ENCODE measurements at places on chromosomes 2 and 18.

DNA sequence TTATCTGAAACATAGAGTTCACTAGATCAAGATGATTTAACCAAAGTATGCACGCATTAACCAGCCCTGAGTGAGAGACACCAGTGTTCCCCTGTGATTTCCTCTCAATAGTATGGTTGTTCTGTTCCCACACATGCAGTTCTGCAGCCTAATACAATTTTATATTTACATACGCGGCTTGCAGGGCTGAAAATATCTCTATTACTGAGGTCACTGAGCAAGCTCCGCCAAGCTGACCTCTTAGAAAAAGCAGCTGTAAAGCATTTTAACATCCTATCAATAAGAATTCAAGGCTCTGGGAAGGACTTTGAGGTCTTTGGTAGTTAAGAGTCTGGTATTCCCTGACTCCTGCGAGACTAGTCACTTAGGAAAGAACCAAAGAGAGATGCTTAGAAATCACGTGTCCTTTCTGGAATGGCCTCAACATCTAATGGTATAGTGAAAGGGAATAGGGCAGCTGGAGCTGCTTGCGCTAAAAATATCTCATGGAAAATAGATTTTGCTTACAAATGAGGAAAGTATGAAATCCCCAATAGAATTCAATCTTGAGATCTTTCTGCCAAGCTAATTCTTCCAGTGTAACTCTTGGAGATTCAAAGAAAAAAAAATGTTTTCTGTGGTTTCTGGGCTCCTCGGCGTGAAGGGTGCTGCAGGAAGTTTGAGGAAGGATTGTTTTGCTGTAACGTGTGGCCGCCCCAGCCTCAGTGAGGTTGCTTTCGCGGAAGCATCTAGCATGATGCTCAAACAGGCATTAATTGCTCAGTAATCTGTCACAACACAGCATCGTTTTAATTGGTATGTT is 59.2 kb downstream of the DOCK10 start:
- no peak for DNase-seq

GRCh38 chr2:64537991-64538390 is 13.9 kb downstream of the AFTPH start:
- DNase-seq, result no peak

DNA sequence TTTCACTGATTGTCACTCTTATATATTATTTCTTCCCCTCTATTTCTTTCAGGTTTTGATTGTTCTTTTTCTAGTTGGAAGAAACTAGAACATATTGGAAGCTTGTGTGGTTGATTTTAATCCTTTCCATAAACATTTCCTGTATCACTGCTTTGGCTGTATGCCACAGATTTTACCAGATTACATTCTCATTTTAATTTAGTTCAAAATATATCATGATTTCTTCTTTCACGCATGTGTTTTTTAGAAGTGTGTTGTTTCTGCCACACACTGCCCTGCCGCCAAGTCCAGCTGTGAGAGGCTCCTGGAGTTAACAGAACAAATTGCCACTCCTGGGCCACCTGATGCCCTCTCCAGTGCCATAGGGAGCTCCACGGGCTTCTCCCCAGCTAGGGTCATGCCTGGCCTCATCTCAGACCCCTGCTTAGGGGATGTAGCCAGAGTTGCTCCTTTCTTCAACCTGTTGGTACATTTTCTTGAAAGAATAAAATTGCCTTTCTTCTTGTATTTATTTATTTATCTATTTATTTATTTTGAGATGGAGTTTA is 206.2 kb upstream of the COPS8 start:
- no peak for DNase-seq

DNA sequence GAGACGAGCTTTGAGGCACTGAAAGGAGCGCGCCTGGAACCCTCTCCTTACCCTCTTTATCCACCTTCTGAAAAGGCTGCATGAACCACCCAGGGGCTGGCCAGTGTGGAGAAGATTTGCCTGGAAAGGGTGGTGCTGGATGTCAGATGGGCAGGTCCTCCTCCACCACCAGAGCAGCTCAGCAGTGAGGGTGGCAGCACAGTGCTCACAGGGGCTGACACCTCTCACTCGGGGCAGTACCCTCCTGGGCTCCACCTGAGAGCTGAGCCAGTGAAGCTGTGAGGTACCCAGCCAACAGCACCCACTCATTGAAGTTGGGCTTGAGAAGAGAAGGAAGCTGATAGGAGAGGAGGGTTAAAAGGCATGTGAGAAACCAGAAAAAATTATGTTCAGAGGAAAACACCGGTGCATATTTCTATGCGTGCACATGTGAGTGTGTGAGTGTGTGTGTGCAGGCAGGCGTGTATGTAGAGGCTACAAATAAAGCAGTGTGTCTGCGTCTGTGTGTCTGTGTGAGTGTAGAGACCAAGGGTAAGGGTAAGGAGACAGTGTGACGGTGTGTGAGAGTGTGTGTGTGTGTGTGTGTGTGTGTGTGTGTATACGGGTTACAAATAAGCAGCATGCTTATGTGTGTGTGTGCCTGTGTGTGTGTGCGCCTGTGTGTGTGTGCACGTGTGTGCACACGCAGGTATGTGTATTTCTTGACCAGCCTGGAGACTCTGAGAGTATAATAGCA is 40.7 kb downstream of the TEX44 start:
- DNase-seq, result no peak

- no peak for DNase-seq
Observed at GRCh38 chr18:70920840-70921374, 632.1 kb downstream of the SOCS6 start.

DNA sequence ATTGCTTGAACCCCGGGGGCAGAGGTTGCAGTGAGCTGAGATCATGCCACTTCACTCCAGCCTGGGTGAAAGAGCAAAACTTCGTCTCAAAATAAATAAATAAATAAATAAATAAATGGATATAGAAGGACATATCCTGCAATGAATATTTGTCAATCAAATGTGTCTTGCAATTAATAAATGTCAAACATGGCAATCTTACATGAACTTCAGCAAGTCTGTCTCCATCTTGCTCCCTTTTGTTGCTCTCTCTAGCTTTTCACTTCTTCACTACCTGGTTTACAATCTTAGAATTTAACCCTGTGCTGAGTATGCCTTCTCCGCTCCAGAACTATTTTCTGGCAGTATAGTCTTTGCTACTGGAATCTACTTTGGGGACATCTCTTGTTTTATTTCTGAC is 3.3 kb upstream of the YES1 start:
- DNase-seq, result no peak

DNA sequence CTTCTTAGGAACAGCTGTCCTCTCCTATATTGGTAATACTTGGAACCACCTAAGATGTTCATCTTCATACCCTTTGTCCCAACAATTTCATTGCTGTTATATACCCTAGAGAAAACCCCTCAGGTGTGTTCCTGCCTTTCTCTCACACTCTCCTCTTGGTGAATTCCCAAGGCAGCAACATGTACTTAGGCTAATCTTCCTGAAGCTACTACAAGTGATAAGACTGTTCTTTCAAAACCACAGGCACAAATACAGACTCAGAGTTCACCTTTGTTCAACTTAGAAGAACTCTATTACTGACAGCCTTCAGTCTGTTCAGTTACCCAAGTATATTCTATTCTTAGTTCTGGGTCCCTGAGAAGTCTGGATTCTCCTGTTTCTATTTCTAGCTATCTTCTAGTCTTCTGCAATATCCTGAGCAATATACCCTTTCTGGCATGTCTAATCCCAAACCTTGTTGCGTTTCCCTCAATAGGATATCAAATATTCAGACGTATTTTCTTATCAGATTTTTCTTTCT is 247.7 kb upstream of the STON1 start:
- no peak for DNase-seq

DNA sequence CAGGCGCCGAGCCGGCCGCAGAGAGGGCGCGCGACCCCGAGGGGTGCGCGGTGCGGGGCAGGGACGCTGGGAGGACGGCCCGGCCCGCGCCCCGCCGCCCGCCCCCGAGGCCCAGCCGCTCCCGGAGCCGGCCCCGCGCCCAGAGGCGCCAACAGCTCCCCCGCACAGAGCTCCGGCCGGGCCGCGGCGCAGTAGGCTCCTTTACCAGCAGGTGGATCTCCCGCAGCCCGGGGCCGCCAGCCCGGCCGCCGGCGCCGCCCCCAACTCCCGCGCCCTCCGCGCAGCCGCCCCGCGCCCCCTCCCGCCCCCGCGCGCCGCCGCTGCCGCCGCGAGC is 258 bp downstream of the MGAT4A start:
- DNase-seq, result peak; percentile 38

DNA sequence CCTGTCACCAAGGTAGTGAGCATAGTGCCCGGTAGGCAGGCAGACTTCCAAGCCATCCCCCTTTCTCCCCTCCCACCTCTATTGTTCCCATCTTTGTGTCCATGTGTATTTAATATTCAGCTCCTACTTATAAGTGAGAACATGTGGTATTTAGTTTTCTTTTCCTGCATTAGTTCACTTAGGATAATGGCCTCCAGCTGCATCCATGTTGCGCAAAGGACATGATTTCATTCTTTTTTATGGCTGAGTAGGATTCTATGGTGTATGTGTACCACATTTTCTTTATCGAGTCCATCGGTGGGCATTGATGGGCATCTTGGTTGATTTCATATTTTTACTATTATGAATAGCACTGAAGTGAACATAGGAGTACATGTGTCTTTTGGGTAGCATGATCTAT is 35.3 kb downstream of the MMADHC start:
- DNase-seq, result no peak

GRCh38 chr2:205731583-205731981 is 49.3 kb downstream of the NRP2 start:
- DNase-seq, result no peak

- DNase-seq, result no peak
Observed at GRCh38 chr2:144629935-144630334, 110.0 kb upstream of the ZEB2 start.

DNA sequence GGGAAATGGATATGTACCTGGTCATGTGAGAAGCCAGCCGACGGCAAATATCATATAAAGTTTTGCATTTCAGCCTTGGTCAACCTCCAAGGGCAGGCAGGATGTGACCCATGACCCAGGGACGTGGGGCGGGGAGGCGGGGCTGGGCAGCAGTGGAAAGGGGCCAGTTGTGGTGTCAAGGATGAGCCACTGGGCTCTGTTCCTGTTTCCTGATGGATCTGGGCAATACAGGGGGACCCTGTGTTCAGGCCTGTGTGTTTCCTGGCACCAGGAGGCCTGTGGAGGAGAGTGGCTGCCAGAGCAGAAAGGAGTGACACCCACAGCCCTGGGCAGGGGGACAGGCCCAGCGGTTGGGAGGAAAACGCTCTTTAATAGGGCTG is 106.9 kb downstream of the GATA6 start:
- DNase-seq, result no peak

DNA sequence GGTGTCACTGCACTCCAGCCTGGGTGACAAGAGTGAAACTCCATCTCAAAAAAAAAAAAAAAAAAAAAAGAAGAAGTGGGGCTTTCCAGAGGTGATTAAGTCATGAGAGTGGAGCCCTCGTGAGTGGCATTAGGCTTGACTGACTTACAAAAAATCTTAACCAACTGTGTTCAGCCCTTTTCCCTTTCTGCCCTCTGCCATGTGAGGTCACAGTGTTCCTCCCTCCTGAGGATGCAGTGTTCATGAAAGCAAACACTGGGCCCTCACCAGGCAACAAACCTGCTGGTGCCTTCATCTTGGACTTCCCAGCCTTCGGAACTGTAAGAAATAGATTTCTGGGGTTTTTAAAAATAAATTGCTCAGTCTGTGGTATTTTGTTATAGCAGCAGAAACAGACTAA is 37.0 kb upstream of the METTL21A start:
- DNase-seq, result no peak

GRCh38 chr2:86368161-86368824 is 30.9 kb upstream of the REEP1 start:
- DNase-seq, result no peak

DNA sequence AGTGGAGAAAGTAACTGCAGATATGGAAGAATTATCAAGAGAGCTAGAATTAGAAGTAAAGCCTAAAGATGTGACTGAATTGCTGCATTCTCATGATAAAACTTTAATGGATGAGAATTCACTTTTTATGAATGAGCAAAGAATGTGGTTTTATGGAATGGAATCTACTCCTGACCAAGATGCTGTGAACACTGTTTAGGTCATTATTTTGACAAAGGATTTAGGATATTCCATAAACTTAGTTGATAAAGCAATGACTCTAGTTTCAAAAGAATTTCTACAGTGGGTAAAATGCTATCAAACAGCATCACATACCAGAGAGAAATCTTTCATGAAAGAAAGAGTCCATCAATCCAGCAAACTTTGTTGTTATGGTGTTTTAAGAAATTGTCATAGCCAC is 1317.7 kb upstream of the ACVR2A start:
- no peak for DNase-seq

DNA sequence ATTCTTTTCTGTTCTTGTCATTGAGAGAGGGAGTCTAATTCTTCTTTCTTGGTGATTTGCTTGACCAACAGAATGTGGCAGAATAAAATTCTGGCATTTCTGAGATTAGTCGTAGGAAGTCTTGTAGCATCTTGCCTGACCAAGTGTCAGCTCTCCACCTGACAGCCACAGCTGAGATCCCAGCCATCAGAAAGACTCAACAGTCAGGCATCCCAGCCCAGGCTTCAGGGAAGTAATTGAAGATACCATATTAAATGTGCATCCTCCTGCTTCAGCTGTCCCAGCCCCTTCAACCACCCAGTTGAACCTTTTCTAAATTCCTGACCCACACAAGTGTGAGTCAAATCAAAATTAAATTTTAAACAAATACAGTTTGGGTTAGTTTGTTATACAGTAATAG is 208.3 kb downstream of the PIK3C3 start:
- no peak for DNase-seq

DNA sequence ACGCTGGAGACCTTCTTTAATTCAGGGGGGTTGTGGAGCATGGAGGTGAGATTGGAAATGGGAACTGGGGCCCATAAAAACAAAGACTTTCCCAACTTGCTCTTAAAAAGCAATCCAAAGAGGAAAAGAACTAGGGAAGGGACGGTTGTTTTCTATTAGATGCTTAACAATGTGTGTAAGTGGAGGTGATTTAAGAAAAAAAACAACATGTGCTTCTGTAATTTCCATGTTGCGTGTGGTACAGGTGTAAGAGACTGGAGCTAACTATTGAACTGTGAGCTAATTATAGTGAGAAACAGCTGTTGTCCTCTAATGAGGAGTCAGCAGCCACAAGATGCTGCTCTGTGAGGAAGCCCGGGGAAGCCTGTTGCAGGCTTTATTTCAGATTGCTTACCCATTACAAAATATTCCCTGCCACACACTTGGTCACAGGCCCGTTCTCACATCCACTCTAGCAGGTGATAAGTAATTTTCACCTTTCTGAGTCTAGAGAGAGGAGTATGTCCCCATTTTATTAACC is 280.6 kb upstream of the PARD3B start:
- no peak for DNase-seq

DNA sequence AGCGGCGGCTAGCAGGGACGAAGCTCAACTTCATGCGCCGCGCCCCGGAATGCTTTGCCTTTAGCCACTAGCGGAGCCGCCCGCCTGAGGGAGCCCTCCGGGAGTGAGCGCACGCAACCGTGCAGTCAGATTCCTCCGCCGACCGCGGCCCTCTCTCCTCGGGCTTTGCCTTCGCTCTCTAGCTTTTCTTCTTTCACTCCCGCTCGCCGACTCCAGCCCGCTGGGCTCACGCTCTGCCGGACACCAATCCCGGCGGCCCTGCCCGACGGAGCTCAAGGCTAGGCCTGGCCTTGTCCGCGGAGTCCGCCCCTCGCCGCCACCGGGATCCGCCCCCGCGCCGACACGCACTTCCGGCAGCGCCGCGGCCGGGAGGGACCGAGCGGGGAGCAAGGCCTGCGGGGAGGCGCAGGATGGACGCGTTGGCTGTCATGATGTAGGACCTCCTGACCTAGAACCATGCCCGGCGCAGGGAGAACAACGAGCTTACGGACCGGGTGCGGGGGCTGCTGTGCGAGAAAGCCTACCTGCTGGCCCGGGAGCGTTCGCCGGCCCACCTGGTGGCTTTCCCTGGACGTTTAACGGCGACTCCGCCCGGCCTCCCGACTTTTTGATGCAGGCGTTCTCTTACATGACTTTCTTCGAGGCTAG is 40.8 kb upstream of the AKAIN1 start:
- DNase-seq, result peak; percentile 73

Data from stimulated activated CD4-positive, alpha-beta T cell treated with anti-CD3 and anti-CD28 coated beads, TNF-alpha, amount 100 ng/mL, for 24 hours (primary cell).